GM23248 (cell line): ENCODE measurements at places on chromosomes 3 and 15.
A peak's percentile ranks its signal among the peaks of the same experiment; 100 is the strongest.

DNA sequence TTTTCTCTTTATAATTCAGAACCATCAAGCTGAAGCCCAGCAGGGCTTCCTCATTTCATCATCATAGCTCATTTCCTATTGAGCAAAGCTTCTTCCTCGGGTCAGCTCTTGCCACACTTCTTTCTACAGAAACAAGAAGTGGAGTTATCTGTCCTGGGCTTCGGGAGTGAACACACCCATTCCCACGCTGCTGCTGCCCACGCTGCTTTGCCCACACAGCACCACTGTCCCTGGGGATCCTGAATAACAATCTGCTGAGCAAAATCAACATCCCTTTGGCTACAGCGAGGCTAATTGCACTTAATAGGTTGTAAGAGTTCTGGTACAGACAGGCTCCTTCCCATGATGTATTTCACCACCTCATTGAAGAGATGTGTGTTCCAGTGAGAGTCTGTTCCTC lies 23.7 kb downstream of the CEP19 start:
- DNase-seq = peak; percentile 96

DNA sequence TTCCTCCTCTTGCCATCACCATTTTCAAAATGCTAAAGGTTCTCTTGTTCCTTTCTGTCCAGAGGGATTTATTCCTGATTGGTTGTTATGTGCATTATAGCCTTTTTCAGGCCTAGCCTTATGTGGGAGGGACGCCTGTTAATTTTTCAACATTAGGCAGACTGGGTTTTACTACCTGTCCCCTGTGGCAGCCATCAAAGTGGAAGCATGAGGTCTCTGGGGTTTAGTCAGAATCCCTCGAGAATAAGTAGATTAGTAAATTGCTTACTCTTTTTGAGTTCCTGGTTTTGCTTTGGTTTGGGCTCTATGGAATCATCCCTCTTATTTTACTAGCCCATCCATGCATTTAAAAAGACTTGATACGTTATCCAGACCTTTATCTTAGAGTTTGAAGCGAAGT lies 32.4 kb downstream of the PAK2 start:
- no peak for DNase-seq

DNA sequence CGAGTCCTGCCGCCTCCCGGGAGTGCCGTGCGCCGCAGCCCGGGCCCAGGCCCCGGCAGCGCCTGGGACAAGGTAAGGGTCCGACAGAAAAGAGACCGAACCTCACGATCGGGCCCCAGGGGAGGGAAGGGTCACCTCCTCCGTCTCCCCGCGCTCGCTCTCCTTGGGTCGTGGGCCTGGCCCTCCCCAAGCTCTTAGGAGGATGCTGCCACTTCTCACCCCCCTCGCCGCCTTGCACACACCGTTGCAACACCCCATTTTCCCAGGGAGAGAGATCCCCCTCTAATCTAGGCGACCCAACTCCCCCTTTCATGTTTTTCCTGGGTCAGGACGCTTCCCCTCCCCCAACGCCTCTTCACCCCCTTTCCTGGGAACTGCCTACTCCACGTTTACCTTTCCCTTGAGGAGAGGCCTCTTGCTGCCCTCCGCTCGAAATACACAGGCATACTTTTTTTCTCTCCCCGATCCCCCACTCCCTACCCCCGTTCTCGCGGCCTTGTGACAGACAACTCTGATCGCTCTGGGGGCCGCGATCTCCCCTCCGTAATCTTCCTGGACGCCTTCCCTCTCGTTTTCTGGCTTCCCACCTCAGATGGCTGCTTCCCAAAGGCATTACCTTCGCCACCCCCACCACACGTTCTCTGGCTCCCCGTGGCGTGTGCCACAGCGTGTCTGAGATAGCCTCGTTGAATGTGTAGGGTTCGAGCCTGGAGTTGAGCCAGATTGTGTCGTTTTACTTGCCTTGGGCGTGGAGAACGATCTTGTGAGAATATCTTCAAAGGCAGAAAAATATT lies 688 bp downstream of the SETD5 start:
- DNase-seq = peak; percentile 69

GRCh38 chr3:139601191-139601961 lies 61.8 kb upstream of the RBP1 start:
- DNase-seq = peak; percentile 17

- DNase-seq = peak; percentile 33
Observed at GRCh38 chr3:61819861-61820260, 258.5 kb downstream of the PTPRG start.
